Activated CD4-positive, alpha-beta memory T cell treated with anti-CD3 and anti-CD28 coated beads, Interleukin-2, amount 10 ng/mL, durations not matched to agents 7 days and 5 days (primary cell): ENCODE measurements at places on chromosomes 1 and 21.

DNA sequence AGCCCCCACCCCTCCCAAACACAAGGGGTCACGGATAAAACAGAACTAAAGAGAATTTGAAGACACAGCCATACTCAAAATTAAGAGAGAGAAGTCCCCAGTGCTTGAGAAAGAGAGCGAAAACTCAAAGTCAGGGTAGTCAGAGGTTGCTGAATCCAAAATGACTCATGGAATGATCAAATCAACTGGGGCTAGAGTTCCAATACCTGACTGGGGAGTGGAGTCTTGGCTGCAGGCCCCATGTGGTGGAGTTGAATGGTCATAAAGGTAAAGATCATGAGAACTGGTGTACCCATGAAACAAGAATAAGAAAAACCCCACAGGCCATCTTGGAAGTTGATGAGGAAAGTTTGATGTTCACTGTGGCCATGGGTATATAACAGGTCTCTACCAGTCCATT is 84.5 kb upstream of the LRRN2 start:
- H3K27ac ChIP-seq = no peak overlapping the region
- no peaks in the 10 kb centered on the region for H3K36me3 ChIP-seq
- DNase-seq = no peak
- H3K4me3 ChIP-seq = no peak overlapping the region
- peaks cover 59% of the 10 kb centered on the region for H3K27me3 ChIP-seq

DNA sequence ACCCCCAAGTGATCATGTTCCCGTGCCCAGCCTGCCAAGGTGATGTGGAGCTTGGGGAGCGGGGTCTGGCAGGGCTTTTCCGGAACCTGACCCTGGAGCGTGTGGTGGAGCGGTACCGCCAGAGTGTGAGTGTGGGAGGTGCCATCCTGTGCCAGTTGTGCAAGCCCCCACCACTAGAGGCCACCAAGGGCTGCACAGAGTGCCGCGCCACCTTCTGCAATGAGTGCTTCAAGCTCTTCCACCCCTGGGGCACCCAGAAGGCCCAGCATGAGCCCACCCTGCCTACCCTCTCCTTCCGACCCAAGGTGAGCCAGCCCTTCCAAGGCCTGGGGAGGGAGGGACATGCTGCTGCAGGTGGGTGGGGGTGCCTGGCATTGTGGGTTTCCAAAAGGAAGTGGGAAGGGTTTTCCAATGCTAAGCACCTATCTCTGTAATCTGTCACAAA is 2.3 kb downstream of the TRIM46 start:
- H3K4me3 ChIP-seq = peak overlapping the region; percentile 18
- peaks cover 51% of the 10 kb centered on the region for H3K36me3 ChIP-seq
- DNase-seq = peak; percentile 44
- peaks cover 57% of the 10 kb centered on the region for H3K4me1 ChIP-seq
- no peaks in the 10 kb centered on the region for H3K27me3 ChIP-seq

GRCh38 chr1:62245201-62245600 is 50.6 kb downstream of the L1TD1 start:
- no peaks in the 10 kb centered on the region for H3K36me3 ChIP-seq
- H3K27me3 ChIP-seq = no peaks in the 10 kb centered on the region
- no peaks in the 10 kb centered on the region for H3K4me1 ChIP-seq
- no peak overlapping the region for H3K27ac ChIP-seq
- H3K4me3 ChIP-seq = no peak overlapping the region
- no peak for DNase-seq

DNA sequence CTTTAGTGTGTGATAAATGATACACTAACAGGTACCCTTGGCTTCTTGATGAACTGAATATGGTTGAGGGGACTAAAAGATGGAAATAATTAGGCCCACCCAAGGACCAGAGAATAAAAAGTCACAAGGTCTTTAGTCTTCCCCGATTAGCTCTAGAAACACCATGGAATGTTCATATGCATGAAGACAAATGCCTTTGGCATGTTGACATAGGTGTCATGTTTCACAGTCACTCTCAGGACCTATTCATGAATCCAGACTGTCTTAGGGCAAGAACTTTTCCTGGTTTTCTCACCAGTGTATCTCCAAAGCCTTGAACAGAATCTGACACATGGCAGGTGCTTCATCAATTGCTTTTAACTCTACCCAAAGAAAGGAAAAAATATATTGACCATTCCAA is 412.8 kb downstream of the AJAP1 start:
- DNase-seq = no peak
- no peaks in the 10 kb centered on the region for H3K4me1 ChIP-seq
- H3K27ac ChIP-seq = no peak overlapping the region
- no peak overlapping the region for H3K4me3 ChIP-seq
- H3K27me3 ChIP-seq = peaks cover 2% of the 10 kb centered on the region
